ENCODE measurements at places on chromosomes 1 and 21.

DNA sequence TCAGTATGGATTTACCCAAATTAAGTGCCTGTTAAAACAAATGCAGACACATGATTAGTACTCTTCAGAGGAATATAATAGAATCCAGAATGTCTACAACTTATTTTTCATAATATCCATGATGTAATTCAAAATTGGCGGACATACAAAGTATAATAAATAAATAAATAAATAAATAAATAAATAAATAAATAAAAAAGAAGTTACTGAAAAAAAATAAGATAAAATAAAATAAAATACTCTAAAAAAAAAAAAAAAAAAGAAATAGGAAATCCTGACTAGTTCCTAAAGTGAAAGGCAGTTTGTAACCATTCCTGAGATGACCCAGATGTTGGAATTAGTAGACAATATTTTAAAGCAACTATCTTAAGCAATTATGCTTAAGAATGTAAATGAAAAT lies 219.0 kb upstream of the SPAG17 start:
- DNase-seq: no peak

GRCh38 chr1:198357937-198358336 lies 182.5 kb downstream of the ATP6V1G3 start:
- no peak for DNase-seq

- DNase-seq: no peak
These were observed 38.4 kb upstream of the CD101 start for GRCh38 chr1:116962987-116963639.

DNA sequence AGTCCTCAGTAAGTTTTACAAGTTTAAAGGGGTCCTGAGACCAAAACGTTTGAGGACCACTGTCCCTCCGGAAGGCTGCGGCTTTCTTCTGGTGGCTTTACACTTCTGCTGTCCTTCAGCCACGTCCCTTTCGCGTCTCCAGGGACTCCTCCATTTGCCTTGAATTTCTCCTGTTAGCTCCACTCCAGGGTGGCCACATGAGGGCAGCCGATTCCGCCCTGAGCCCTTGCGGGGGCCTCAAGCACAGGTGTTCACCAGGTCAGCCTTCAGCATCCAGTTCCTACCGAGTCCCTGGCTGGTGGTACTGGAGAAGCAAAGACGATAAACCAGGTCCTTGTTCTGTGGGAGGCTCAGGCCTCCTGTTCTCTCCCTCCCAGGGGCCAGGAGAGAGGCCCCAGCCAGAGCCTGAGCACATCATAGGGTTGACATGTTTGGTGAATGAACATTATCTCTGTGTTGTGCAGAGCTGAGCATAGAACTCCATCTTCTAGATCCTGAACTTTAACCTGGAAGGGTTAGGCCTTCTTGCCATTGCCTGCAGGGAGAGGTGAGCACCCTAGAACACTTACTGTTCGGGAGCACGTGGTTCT lies 27.4 kb upstream of the COQ8A start:
- no peak for DNase-seq

GRCh38 chr1:7227654-7228053 lies 442.4 kb downstream of the CAMTA1 start:
- DNase-seq: no peak

GRCh38 chr1:113684153-113684541 lies 75.1 kb downstream of the PHTF1 start:
- no peak for DNase-seq

- no peak for DNase-seq
These were observed 340.2 kb downstream of the SMYD3 start for GRCh38 chr1:246166841-246167240.

- DNase-seq: no peak
These were observed 128.0 kb upstream of the IRF2BP2 start for GRCh38 chr1:234737967-234738314.

- DNase-seq: no peak
These were observed 53.9 kb downstream of the SYDE2 start for GRCh38 chr1:85146972-85147359.

DNA sequence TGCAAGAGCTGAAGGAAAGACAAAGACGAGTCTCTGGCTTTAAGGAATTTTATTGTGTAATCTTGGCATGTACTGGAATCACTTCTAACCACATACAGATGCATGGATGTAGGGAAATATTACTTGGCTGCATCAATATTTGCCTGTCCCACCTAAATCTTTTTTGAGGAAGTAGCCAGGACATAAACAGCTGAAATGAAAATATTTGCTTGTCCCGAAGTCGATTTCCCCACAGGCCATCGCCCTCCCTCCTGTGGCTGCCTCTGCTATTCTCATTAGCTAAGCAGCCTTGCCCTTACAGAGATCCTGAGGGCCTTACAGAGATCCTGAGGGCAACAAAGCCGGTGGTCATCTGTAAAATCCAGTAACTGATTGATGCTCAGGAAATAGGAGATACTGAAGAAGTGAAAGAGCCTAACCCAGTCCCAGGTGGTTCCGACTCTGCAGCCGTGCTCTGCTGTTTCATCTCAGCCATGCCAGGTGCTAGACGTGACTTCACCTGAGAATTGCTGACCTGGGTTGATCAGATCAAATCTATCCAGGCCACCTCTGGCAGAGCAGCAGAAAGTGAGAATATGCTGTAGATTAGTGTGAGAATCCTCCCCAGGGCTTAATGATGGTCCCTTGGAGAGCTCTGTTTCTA lies 25.5 kb downstream of the MAN1C1 start:
- DNase-seq: peak; percentile 35

- DNase-seq: no peak
These were observed 27.1 kb downstream of the PARK7 start for GRCh38 chr1:7988576-7988975.

- no peak for DNase-seq
These were observed 4.6 kb downstream of the POFUT2 start for GRCh38 chr21:45283035-45283610.

DNA sequence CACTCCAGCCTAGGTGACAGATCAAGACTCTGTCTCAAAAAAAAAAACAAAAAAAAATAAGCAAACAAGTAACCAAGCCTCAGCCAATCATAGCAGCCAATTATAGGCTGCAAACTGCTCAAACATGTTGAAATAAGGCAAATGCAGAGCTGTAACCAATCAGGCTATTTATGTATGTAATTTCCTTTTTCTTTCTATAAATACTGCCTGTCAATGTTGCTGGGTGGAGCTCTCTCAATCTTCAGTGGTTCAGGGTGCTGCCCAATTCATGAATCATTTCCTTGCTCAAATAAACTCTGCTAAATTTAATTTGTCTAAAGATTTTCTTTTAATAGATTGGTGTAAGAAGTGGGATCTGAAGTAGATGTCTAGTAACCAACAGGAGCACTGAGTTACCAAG lies 11.6 kb upstream of the CD1D start:
- DNase-seq: no peak
